ENCODE measurements at places on chromosomes 6 and 20. TPM values are rescaled to one million over a fixed set of nuclear protein-coding genes. Genes with fewer than 3 reads are reported as not detected.
A peak's percentile ranks its signal among the peaks of the same experiment; 100 is the strongest.

DNA sequence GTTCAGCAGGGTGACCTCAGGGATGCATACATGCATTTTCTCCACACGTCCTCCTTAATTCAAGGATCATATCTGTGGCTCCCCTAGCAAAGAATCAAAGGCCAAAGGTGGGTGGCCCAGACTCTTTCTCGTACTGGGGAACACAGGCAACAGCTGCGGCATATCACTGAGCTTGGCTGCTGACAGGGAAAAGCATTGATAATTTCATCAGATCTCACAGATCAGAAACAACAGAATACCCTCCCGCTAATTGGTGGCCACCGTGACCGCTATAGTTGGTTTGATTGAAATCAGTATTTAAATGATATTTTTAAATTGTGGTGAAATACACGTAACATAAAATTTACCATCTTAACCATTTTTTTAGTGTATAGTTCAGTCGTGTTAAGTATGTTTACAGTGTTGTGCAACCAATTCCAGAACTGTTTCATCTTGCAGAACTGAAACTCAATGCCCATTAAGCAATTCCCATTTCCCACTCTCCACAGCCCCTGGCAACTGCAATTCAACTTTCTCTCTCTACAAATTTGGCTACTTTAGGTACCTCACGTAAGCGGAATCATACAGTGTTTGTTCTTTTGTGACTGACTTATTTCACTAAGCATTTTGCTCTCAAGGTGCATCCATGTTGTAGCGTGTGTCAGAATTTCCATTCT is 74.7 kb upstream of the TMEM170B start:
- DNase-seq = no peak

Gene SMLR1
- 2.1 TPM for polyA plus RNA-seq

DNA sequence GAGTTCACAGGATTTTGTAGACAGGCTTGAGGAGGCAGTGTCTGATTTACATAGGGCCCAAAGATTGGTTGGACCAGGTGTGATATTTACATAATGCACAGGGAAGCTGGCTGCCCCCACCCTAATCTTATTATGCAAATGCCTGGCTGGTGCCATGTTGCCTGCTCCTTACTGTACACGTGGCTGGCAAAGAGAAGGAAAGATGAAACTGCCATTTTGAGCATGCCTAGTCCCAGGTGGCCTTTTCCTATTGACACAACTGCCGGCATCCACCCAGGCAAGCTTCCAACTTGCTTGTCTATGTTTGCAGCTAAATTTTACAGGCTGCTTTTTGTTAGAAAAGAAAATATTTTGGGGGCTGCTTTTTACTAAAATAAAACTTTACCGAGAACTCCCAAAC is 174.6 kb downstream of the LMBRD1 start:
- no peak for DNase-seq

GRCh38 chr6:139765825-139766285 is 391.4 kb upstream of the CITED2 start:
- no peak for DNase-seq

Gene GTSF1L
- polyA plus RNA-seq = not detected

Gene MED23
- 55.7 TPM for polyA plus RNA-seq

- no peak for DNase-seq
These were observed 284.7 kb upstream of the CITED2 start for GRCh38 chr6:139659196-139659595.

Gene DUSP15
- 18.0 TPM for polyA plus RNA-seq

Gene FAM209B
- not detected for polyA plus RNA-seq

GRCh38 chr6:83198486-83199172 is 5.5 kb downstream of the RWDD2A start:
- DNase-seq = no peak

DNA sequence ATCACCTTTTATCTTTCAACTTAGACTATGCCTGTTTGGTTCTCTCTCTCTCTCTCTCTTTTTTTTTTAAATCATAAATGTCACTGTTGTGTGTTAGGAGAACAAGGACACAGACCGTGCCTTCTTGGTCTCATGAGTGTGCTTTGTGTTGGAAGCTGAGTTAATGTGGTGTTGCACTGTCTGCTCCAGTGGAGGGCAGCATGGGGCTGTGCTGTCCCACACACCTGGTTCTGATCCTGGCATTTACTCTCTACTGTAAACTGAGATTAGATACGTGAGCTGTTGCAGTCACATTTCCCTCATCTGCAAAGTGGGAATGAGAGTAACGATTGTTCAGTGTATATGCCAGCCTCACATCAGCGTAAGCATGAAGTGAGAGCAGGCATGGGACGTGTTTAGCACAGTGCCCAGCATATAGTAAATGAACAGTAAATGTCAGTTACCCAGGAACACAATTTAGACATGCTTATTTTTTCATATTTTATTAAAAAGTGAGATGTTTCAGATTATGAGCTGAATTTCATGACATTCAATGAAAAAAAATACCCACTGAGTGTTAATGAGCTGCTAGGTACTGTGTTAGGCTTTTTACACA is 161.1 kb downstream of the FARS2 start:
- DNase-seq = no peak

GRCh38 chr6:157761331-157761921 is 61.6 kb upstream of the SNX9 start:
- no peak for DNase-seq

GRCh38 chr6:142030115-142030619 is 102.6 kb upstream of the GJE1 start:
- no peak for DNase-seq

GRCh38 chr6:113879186-113880096 is 22.3 kb downstream of the MARCKS start:
- no peak for DNase-seq

Gene NAPB
- polyA plus RNA-seq = 16.3 TPM

Gene CDH26
- 0.27 TPM for polyA plus RNA-seq

- DNase-seq = no peak
These were observed 411.8 kb downstream of the CDKAL1 start for GRCh38 chr6:20946022-20946421.

GRCh38 chr6:5772408-5773120 is 234.2 kb downstream of the NRN1 start:
- no peak for DNase-seq

Gene APCDD1L
- 19.5 TPM for polyA plus RNA-seq

GRCh38 chr6:105279463-105279862 is 99.6 kb upstream of the POPDC3 start:
- no peak for DNase-seq

GRCh38 chr6:110329714-110330436 is 28.3 kb downstream of the METTL24 start:
- no peak for DNase-seq

- DNase-seq = no peak
These were observed 150.9 kb downstream of the DST start for GRCh38 chr6:56491606-56492328.

- DNase-seq = peak; percentile 49
These were observed 170.2 kb downstream of the NFATC2 start for GRCh38 chr20:51372176-51372803.

Gene KIAA0408
- polyA plus RNA-seq = 4.6 TPM

DNA sequence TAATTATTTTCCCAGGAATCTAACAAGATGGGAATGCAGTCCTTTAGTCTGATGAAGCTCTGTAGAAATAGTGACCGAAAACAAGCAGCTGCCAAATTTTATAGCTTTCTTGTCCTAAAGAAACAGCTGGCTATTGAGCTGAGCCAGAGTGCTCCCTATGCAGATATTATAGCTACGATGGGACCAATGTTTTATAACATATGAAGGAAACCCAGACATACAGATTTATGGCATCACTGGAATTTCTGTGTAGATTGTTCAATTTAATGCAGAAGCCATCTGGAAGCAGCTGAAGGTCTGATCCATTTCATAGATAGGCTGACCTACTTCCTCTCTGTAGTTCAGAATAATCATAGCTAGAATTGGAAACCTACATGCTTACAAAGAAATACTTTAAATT is 11.8 kb upstream of the SNPH start:
- DNase-seq = no peak

DNA sequence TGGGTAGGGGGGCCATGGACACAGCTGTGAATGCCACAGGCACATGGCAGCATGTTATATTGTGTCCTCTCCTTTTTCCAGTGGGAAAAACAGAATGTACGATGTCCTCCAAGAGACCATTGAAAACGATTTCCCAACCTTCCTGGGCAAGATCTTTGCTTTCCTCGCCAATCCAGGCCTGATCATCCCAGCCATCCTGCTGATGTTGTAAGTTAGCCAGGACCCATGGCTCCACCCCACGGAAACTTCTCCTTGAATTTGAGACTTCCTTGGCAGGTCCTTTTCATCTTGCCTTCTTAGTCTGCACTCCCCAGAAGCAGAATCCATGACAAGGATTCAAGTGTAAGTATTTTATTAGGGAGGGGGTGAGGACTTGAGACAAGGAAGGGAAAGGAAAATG is 28.2 kb upstream of the NOP56 start:
- no peak for DNase-seq

DNA sequence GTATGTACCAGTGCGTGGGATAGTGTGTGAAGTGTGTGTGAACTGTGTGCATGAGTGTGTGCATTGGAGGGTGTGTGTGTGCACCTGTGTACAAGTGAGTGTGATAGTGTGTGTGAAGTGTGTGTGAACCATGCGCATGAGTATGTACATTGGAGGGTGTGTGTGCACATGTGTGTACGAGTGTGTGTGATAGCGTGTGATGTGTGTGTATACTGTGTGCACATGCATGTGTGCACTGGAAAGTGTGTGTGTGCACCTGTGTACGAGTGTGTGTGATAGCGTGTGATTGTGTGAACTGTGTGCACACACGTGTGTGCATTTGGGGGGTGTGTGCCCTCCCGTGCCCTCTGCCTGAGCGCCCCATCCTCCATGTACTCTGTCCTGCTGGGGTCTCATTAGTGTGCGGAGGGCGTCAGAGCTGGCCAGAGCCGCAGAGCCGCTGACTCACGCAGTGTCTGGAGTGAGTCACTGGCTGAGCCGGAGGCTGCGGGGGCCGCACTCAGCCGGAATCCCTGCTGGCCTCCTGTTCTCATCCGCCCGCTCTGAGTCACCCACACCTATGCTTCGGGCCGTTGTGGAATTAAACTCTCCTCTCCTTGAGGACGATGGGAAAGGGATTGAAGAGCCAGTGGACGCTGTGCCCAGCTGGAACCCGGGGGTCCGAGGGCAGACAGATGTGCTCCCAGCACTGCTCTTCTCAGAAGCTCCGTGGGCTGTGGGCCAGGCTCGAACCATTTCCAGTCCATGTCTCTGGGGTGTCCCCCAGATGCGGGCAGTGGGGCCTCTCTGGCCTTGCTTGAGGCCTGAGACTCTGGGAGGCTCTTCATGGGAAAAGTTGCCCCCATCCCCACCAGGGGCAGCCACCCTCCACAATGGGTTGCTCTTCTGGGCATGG is 27.3 kb upstream of the STX16 start:
- no peak for DNase-seq

Gene EYA2
- 0.77 TPM for polyA plus RNA-seq

GRCh38 chr6:11093376-11093625 is 333 bp upstream of the SMIM13 start:
- DNase-seq = no peak

DNA sequence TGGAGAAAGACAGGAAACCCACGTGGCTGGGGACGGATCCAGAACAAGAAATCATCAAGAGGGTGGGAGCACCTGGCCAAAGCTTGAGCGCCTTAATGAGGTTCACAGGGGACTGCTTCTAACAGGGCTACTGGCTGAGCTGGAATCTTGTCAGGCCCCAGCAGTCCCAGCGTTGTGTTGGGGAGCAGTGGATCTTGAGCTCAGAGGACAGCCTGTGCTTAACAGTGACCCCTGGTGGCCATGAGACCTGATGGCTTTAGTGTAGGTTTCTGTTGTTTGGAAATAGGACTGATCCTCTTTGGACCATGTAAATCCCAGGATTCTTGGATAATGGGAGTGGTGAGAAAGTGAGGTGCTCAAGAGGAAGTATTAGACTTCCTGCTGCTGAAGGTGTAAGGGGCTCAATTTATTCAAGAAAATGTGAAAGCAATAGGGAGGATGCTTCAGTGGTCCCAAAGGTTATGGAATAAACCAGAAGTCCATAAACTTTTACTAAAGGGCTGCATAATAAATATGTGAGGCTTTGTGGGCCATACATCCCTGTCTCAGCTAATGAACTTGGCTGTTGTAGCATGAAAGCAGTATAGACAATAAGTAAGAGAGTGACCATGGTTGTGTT is 216.2 kb downstream of the NFATC2 start:
- no peak for DNase-seq

DNA sequence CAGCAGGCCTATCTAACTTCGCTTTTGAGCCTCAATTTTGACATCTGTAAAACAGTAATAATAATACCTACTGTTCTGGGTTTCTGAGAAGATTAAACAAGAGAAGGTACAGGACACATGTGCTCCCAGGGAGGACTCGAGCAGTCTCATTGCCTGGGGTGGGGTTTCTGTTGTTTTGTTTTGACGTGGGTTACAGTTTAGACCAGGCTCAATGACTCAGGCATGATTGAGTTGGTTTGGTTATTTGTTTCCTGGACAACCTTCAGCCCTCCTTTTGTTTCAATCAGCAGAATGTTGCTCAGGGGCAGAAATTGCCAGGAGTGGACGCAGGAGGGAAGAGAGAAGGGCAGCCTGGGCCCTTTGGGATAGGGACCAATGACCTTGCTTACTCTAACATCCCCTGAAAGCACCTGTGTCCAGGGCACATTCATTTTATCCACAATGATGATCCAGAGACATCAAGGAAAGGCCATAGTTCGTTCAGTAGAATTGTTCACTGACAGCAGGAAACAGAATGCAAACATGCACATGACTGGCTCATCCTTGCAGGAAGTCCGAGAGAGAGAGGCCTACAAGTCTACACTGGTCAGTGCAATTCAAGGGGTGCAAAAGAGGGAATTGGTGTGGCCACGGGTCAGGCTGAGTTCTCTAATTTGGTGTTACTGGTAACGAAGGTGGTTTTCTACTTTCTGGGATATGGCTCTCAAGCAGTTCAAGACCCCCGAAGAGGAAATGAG is 74.5 kb upstream of the MRPS10 start:
- DNase-seq = no peak

GRCh38 chr6:109460161-109460829 is 4.7 kb upstream of the MICAL1 start:
- no peak for DNase-seq

Gene CALHM4
- 0.58 TPM for polyA plus RNA-seq

Gene OR12D3
- polyA plus RNA-seq = not detected

Gene MOCS1
- polyA plus RNA-seq = 11.6 TPM

Data from left renal cortex interstitium (tissue), 4 donors.